CD8-positive, alpha-beta memory T cell (primary cell): ENCODE measurements at places on chromosomes 2 and 18. TPM values are rescaled to one million over a fixed set of nuclear protein-coding genes. Genes with fewer than 3 reads are reported as not detected.
A peak's percentile ranks its signal among the peaks of the same experiment; 100 is the strongest.

Gene MEP1B
- total RNA-seq = not detected

Gene CTLA4
- total RNA-seq = 37.7 TPM

Gene MLPH
- total RNA-seq = not detected

Gene ZNF804A
- total RNA-seq = not detected

- H3K27ac ChIP-seq = no peak overlapping the region
- no peaks in the 10 kb centered on the region for H3K4me1 ChIP-seq
- H3K4me3 ChIP-seq = no peak overlapping the region
- H3K27me3 ChIP-seq = no peaks in the 10 kb centered on the region
- no peaks in the 10 kb centered on the region for H3K36me3 ChIP-seq
Measured at GRCh38 chr2:145736871-145737270, 1217.0 kb upstream of the ZEB2 start.

- H3K4me1 ChIP-seq = no peaks in the 10 kb centered on the region
- H3K27ac ChIP-seq = no peak overlapping the region
- DNase-seq = no peak
- H3K36me3 ChIP-seq = no peaks in the 10 kb centered on the region
- H3K4me3 ChIP-seq = no peak overlapping the region
Measured at GRCh38 chr2:117087535-117088291, 726.8 kb upstream of the DDX18 start.

- H3K4me1 ChIP-seq = no peaks in the 10 kb centered on the region
- DNase-seq = no peak
- no peaks in the 10 kb centered on the region for H3K27me3 ChIP-seq
- H3K27ac ChIP-seq = no peak overlapping the region
- no peaks in the 10 kb centered on the region for H3K36me3 ChIP-seq
Measured at GRCh38 chr2:239561446-239562001, 160.7 kb upstream of the HDAC4 start.

GRCh38 chr2:44535376-44535775 lies 173.6 kb downstream of the CAMKMT start:
- no peak overlapping the region for H3K4me3 ChIP-seq
- no peaks in the 10 kb centered on the region for H3K4me1 ChIP-seq
- no peaks in the 10 kb centered on the region for H3K27me3 ChIP-seq
- DNase-seq = no peak
- H3K36me3 ChIP-seq = no peaks in the 10 kb centered on the region
- no peak overlapping the region for H3K27ac ChIP-seq

- H3K27me3 ChIP-seq = peaks cover 5% of the 10 kb centered on the region
- H3K4me1 ChIP-seq = no peaks in the 10 kb centered on the region
- H3K36me3 ChIP-seq = no peaks in the 10 kb centered on the region
- DNase-seq = no peak
- H3K4me3 ChIP-seq = no peak overlapping the region
Measured at GRCh38 chr18:13796515-13796914, 27.4 kb upstream of the MC5R start.

DNA sequence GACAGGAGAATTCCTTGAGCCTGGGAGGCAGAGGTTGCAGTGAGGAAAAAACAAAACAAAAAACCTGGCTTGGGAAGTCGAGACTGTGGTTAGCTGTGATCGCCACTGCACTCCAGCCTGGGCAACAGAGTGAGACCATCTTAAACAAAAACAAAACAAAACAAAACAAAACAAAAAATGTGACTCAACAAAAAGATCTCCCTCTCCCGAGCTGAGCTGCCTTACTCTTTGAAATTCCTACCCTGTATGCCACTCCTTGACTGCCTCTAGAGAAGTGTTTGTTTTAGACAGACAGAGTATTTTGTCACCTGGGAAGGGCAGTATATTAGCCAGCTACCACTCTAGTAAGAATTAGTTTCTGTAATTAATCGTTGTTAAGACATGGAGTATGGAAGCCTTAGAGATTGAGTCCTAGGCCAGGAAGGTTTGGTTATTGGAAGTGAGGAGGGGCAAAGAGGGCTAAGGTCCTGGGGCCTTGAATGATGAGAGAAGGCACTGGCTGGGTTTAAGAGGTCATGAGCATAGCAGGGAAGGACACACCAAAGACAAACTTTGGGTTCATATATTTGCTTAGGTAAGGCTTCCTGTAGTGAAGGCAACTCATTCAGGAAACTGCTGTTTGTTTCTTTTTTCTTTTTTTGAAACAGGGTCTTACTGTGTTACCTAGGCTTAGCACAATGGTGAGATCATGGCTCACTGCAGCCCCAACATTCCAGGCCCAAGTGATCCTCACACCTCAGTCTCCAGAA lies 56.0 kb downstream of the HAUS1 start:
- DNase-seq = no peak
- H3K36me3 ChIP-seq = no peaks in the 10 kb centered on the region
- no peak overlapping the region for H3K27ac ChIP-seq
- H3K4me3 ChIP-seq = no peak overlapping the region

GRCh38 chr2:119914266-119914665 lies 98.6 kb upstream of the EPB41L5 start:
- no peak overlapping the region for H3K27ac ChIP-seq
- H3K27me3 ChIP-seq = no peaks in the 10 kb centered on the region
- no peak overlapping the region for H3K4me3 ChIP-seq

DNA sequence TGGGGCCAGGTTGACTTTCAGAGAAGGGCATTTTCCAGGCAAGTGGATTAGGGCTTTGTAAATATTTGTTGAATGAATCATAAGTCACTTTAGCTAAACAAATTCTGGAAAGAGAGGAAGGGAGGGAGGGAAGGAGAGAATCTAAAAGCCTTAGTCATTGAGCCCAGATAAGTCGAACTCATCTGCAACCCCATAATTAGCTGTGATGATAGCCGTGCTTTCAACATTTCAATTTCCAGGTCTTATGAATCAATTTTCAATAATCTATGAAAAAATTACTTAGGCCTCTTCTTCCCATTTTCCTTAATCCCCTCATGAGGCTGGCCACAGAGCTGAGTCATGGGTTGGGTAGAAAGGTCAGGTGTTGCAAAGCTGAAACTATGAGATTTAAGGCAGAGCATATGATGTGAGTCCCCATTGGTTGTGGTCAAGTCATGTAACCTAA lies 111.9 kb upstream of the MAPRE2 start:
- DNase-seq = no peak
- H3K36me3 ChIP-seq = no peaks in the 10 kb centered on the region
- no peak overlapping the region for H3K4me3 ChIP-seq
- no peaks in the 10 kb centered on the region for H3K4me1 ChIP-seq

DNA sequence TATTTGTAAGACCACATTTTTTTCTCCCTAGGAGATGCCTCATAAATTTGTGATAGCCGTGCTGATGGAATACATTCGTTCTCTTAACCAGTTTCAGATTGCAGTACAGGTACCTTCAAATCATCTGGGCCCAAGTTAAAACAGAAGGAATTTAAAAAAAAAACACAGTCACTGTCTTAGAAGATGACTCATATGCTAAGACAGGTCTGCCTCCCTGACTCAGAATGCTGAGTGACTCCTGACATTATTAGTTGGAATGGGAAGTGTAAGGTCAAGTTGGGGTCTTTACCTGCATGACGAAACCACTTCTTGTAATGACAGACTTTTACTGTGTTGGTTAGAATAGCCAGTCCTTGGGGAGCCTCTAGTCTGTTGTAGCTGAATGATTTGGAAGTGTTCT lies 26.3 kb downstream of the RMC1 start:
- no peaks in the 10 kb centered on the region for H3K27me3 ChIP-seq
- peaks cover 5% of the 10 kb centered on the region for H3K4me1 ChIP-seq
- DNase-seq = no peak
- H3K27ac ChIP-seq = peak overlapping the region; percentile 38

DNA sequence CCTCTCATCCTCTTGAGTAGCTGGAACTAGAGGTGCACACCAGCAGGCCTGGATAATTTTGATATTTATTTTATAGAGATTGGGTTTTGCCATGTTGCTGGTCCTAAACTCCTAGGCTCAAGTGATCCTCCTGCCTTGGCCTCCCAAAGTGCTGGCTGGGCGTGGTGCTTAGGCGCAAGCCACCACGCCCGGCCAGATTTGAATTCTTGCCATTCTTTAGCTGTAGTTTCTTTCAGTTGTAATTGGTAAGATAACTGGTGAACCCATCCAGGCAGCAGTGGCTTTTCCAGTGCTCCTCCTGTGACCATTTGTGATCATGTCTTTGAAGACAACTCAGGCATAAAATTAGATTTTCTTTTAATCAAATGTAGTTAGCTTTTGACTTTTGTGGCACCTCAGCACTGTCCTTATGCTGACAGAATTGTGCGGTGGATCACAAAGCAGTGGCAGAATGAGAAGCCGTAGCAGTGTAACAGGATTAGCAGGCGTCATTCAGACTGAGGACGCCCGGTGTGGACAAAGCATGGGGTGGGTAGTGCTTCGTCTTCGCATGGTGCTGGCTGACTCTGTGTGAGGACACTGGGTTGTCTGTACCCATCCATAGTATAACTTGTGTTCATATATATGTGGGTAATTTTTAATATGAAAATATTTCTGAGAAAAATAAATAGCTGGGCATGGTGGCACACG lies 30.0 kb upstream of the TOGARAM2 start:
- no peak for DNase-seq
- H3K27ac ChIP-seq = no peak overlapping the region
- H3K4me1 ChIP-seq = no peaks in the 10 kb centered on the region
- no peaks in the 10 kb centered on the region for H3K27me3 ChIP-seq

DNA sequence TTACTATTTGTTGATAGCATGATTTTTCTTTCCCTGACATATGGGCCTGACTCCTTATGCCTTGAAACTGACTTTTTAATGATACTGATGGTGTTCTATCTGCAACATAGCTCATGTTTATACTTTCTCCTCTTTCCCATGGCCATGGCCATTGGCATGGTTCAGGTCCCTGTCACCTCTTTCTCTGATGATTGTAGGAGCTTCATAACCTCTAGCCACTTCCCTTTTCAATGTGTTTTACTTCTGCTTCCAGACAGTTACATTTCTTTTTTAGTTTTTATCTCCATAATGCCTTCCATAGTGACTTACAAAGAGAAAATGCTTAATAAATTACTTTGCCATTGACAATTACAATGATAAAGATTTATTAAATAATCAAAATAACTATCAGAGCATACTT lies 177.9 kb upstream of the SETBP1 start:
- DNase-seq = no peak
- H3K36me3 ChIP-seq = no peaks in the 10 kb centered on the region
- H3K4me1 ChIP-seq = no peaks in the 10 kb centered on the region
- no peak overlapping the region for H3K27ac ChIP-seq
- no peak overlapping the region for H3K4me3 ChIP-seq

- H3K27ac ChIP-seq = peak overlapping the region; percentile 40
- H3K4me1 ChIP-seq = no peaks in the 10 kb centered on the region
- H3K36me3 ChIP-seq = no peaks in the 10 kb centered on the region
- H3K4me3 ChIP-seq = no peak overlapping the region
- DNase-seq = no peak
Measured at GRCh38 chr2:88658881-88659537, 31.7 kb upstream of the EIF2AK3 start.

GRCh38 chr2:219416235-219416602 lies 2.0 kb upstream of the DES start:
- no peak overlapping the region for H3K4me3 ChIP-seq
- no peaks in the 10 kb centered on the region for H3K36me3 ChIP-seq
- no peaks in the 10 kb centered on the region for H3K4me1 ChIP-seq
- H3K27me3 ChIP-seq = peaks cover 10% of the 10 kb centered on the region

DNA sequence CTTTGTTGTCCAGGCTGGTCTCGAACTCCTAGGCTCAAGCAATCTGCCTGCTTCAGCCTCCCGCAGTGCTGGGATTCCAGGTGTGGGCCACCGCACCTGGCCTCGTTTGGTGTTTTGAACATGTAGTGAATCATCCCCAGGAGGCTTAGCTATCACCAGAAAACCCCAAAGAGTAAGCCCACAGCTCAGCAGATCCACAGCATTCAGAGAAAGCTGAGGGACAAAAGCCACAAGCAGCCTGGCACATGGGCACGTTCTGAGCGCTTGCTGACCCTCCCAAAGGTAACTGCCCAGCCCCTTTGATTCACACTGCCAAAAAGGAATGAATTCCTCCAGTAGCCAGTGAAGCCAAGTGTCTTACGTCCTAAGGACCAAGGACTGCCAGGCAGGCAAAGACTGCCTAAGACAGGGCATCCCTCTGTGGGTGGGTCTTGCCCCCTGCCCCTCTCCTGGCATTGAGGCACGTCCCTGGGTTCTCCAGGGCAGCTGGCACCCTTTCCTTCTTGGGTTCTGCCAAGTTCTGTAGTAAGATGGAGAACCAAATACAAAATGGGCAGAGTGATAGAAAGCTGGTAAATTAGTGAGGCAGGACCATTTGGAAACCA lies 31.7 kb downstream of the MBP start:
- peaks cover 99% of the 10 kb centered on the region for H3K4me1 ChIP-seq
- H3K27ac ChIP-seq = peak overlapping the region; percentile 55
- no peak for DNase-seq

- no peaks in the 10 kb centered on the region for H3K27me3 ChIP-seq
- no peaks in the 10 kb centered on the region for H3K4me1 ChIP-seq
- no peak overlapping the region for H3K27ac ChIP-seq
- DNase-seq = no peak
- H3K4me3 ChIP-seq = no peak overlapping the region
- no peaks in the 10 kb centered on the region for H3K36me3 ChIP-seq
Measured at GRCh38 chr18:46320297-46320696, 216.1 kb downstream of the HAUS1 start.

DNA sequence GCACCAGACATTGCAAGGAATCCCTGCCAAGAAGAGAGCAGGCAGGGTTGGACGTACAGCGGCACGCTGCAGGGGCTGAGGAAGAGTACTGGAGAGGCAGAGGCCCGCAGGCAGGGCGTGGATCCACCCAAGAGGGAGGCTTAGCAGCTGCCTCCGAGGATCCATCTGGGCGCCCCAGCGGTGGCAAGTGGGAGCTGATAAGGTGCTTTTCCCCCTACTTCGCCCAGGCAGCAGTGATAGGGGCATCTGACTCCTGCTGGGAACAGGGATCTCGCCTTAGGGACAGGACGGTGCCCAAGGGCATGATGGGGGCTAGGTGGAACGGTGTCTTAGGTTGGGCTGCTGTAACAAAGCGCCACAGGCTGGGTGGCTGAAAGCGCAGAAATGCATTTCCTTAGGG lies 67.4 kb upstream of the HS6ST1 start:
- no peak overlapping the region for H3K4me3 ChIP-seq
- H3K27me3 ChIP-seq = peaks cover 3% of the 10 kb centered on the region
- no peaks in the 10 kb centered on the region for H3K36me3 ChIP-seq
- no peak overlapping the region for H3K27ac ChIP-seq
- H3K4me1 ChIP-seq = peaks cover 15% of the 10 kb centered on the region
- no peak for DNase-seq

DNA sequence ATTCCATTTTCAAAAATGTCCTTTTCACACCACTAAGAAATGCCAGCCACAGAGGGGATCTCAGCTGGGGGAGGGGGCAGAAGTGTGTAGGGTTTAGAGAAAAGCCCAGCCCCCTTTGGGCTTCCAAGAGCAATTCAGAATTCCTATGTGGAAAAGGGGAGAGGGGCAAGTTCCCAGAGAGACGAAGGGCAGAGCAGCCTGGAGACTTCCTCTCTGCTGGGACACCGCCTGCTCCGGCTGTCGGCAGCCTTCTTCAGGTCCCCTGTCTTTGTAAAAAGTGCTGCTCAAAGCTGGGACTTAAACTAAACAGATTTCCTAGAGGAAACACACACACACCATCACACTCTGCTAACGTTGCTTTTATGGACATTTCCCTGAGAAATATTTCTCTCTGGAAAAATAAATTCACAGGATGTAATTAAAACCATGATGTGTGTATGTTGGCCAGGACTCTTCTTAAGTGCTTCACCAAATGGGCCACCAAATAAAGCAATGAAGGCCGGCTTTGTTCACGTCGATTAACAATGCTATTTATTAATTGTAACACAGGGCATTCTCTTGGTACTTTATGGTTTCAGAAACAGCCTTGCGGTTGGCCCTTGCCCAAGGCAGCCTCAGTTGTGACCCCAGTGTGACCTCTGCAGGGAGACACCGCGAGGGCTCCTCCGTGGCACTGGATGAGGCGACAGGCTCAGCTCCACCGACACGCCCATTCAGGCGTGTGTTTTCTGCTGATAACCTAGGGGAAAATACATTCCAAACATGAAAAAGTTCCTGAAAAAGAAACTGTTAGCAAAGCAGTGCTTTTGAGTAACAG lies 5.6 kb upstream of the ASB1 start:
- DNase-seq = no peak
- peak overlapping the region; percentile 59 for H3K27ac ChIP-seq
- H3K27me3 ChIP-seq = no peaks in the 10 kb centered on the region
- H3K36me3 ChIP-seq = no peaks in the 10 kb centered on the region
